ENCODE measurements at places on chromosomes 12 and 14.

GRCh38 chr12:38138225-38139221 lies 178.1 kb upstream of the ALG10B start:
- DNase-seq: peak; percentile 37

DNA sequence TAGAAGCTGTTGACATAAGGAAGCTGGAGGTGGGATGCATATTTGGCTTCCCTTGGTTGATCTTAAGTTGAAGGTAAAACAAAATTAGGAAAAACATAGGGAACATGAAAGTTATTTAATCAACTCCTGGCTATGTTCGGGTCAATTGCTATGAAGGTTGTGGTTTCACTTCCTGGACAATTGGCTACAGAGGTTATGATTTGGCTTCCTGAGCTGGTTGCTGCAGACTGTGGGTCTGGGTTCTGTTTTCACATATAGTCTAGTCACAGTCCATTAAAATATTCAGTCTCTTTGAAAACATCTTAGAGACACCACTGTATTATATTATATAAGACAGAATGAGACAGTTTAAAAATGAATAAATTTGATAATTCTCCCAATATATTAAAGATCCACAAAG lies 895.2 kb upstream of the USP15 start:
- no peak for DNase-seq

DNA sequence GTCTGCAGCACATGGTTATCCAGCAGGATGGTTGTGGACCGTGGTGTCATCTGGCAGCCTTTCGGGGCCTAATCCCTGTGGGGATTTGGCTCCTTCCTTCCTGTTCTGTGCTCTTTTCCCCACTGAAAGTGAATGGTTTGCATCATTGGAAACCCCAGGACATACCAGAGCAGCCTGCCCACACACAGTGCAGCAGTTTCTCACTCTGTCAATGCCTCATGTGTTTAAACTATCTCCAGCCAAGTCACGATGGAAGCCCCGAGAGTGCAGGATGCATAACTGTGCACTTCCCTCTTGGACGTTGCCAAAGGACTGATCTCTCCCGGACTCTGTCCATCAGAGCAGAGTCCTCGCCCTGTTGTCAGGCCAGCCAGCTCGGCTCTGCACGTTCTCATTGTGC lies 29.0 kb upstream of the AMN start:
- peak; percentile 68 for DNase-seq

DNA sequence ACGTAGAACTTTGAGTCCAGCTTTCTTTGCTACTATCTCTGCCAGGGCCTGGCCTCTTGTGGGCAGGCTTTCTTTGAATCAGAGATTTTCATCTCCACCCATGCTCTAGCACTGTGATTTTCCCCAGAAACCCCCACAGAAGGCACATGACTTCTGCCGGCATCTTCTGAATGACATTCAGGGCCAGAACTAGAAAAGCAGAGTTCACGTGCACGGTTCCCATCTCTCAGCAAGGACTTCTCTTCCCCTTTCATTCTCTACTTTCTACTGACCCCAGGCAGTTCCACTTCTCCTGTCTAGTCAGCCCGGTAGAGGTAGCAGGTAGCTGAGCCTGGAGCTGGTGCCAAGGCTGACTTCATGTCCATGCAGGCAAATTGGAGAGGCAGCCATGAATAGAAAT lies 26.9 kb downstream of the BATF start:
- DNase-seq: peak; percentile 14

- DNase-seq: no peak
Measured at GRCh38 chr12:24808651-24809050, 140.2 kb downstream of the BCAT1 start.

- DNase-seq: no peak
Measured at GRCh38 chr12:77113971-77114370, 48.6 kb upstream of the E2F7 start.

- no peak for DNase-seq
Measured at GRCh38 chr14:61460718-61461611, 139.6 kb downstream of the PRKCH start.

DNA sequence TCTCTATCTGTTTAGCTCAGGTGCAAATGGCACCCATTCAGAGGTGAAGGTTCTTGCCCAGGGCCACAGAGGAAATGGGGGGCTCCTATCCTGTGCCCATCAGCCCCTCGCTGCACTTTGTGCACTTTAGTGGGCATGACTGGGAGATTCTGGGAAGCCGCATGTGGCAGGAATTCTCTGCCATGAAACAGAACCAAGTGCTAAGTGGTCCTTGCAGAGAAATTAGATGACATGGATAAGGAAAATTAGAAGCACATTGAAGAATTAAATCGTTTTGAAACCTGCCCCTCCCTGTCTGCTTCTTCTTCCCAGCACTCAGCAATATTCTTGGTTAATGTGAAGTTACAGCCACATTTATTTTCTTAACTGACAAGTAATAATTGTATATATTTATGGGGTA lies 185.2 kb upstream of the RTL1 start:
- no peak for DNase-seq

GRCh38 chr14:99860219-99860618 lies 67.0 kb downstream of the EML1 start:
- no peak for DNase-seq

DNA sequence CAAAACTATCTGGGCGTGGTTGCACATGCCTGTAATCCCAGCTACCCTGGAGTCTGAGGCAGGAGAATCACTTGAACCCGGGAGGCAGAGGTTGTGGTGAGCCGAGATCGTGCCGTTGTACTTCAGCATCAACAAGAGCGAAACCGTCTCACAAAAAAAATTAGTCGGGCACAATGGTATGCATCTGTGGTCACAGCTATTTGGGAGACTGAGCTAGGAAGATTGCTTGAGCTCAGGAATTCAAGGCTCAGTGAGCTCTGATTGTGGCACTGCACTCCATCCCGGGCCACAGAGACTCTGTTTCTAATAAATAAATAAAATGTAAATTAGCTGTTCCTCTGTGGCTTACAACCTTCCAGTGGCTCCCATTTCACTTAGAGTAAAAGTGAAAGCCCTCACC lies 28.0 kb downstream of the RCOR1 start:
- no peak for DNase-seq

DNA sequence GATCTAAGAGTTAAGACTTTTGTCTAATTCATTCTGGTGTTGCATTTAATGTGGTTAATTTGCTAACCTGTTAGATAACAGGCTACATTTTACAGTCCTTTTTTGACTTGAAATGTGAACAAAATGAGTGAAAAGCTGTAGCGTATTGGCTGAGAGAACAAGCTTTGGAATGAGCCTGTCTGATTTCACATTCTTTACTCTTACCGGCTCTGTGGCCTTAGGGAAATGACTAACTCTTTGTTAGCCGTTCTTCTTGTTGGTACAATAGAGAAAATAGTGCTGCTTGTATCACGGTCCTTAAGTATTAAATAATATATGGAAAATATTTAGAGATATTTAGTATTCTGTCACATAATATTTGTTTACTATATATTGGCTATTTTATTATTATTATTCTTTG lies 1.9 kb downstream of the MNAT1 start:
- no peak for DNase-seq

DNA sequence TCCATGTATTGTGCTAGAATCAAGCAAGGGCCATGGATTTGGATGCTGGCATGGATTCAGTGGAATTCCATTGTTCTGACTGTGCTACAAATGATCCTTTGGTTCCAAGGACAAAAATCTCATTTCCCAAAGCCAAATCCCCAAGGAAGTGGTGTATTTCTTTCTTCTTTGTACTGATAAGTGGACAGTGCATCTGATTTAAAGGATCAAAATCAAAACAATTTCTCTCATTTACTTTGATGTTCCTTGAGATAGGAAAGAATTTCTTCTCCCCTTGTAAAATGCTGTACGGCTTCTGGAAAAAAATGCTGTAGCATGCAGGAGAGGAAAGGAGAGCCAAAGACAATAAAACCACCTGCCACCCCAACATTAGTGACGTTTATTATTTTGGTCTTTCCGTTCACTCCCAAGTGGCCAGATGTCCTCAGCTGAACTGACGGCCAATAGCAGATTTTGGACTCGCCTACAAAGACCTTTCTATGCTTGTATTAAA lies 185.7 kb downstream of the PRKD1 start:
- no peak for DNase-seq

DNA sequence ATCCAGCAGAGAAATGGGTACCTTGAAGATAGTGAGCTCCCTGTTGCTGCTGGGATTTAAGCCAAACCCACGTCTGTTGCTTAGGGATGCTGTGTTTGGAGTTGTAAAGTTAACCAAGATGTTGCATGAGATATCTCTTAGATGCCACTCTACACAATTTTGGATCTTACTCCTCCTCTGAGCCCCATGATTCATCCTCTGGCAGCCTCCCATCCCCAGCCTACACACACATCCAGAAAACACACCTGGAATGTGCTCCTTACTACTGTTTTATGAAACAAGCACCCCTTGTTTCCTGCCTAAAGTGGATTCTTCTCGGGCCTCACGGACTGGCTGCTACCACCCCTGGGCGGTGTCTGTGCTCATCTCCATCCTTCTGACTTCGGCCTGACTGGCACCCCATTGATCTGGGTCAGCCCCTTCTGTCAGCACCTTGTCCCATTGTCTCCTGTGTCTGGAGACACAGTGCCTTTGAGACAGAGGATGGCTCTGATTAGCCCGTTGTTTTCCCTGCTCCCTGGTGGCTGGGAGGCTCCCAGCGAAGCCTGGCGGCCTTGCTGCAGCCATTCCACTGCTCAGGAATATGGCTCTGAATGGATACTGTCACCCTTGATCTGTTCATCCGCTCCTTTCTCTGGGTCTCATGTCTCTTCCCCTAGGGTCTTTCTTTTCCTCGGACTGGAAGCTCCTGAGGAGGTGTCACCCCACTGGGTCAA lies 24.3 kb downstream of the TSPAN9 start:
- DNase-seq: no peak

GRCh38 chr12:58919231-58920101 lies 838 bp downstream of the LRIG3 start:
- DNase-seq: no peak

DNA sequence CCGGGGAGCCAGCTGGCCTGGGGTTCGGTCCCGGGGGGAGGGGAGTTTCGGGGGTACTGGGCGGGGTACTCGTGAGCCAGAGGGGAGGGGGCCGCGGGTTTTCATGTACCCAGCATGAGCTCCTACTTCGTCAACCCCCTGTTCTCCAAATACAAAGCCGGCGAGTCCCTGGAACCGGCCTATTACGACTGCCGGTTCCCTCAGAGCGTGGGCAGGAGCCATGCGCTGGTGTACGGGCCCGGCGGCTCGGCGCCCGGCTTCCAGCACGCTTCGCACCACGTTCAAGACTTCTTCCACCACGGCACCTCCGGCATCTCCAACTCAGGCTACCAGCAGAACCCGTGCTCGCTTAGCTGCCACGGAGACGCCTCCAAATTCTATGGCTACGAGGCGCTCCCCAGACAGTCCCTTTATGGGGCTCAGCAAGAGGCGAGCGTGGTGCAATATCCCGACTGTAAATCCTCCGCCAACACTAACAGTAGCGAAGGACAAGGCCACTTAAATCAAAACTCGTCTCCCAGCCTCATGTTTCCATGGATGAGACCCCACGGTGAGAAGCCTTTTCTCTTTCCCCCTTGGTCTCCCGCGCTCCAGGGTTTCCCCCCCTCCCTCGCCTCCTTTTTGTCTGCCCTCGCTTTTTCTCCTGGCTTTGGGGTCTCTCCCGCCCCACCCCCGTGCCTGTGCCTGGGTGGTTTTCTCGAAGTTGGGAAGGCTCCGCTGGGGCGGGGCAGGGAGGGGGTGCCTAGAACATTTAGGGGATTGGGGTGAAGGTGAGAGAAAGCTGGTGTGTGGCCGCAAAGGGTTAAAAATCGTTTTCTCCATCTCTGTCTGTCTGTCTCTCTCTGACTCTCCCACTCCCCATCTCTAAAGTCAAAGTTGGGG lies 627 bp downstream of the HOXC8 start:
- DNase-seq: peak; percentile 8

GRCh38 chr14:85549697-85550096 lies 19.8 kb downstream of the FLRT2 start:
- DNase-seq: no peak

DNA sequence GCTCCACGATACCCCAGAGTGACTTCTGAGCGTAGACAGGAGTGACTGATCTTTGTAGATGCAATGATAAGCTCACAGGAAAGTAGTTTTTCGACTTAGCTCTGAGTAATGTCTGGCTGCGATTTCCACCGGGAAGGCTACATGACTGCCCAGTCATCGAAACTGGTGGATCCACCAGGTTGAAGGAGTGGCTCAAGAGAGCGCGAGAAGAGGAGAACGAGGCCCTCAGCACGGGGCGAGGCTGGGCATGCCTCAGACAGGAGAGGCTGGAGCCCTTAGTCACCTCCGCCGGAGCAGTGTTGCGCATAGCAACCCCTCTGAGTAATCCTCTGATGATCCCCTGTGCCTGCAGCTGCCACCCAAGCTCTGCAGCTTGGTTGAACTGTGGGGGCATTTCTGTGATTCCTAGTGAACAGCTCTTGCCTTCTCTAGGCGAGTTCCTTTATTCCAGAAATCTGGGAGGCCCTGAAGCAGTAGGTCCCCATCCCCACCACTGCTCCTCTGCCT lies 25.6 kb downstream of the ELK3 start:
- peak; percentile 26 for DNase-seq

GRCh38 chr12:44015333-44015941 lies 179.6 kb downstream of the TMEM117 start:
- DNase-seq: peak; percentile 31

DNA sequence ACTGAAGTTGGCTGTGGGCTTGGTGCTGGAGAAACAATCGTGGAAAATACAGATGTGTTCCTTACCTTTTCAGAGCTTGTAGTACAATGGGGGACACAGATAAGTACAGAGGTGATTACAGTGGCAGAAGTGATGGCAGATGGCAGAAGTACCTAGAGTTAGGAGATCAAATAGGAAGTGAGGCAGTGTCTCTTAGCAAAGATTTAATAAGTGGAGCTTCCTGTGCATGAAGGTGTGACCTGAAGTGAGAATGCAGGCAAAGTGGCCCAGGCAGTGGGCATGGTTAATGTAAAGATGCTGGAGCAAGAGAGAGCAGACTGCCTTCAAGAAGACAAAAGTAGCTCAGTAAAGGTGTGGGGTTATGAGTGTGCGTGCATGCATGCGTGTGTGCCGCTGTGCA lies 16.0 kb downstream of the LRRK2 start:
- DNase-seq: no peak

GRCh38 chr14:60926002-60926401 lies 54.9 kb downstream of the TRMT5 start:
- no peak for DNase-seq

DNA sequence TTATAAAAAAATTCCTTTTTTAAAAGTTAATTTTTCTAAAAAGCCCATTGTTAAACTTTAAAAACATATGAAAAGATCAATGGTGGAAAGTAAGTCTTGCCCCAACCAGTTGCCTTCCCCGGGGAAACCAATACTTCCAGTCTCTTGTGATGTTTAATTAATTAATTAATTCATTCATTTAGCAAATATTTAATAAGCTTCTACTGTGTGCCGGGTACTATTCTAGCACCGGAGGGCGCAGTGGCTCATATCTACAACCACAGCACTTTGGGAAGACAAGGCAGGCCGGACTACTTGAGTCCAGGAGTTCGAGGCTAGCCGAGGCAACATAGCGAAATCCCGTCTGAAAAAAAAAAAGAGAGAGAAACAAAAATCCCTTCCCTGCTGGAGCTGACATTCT lies 87.4 kb downstream of the HECTD4 start:
- DNase-seq: no peak

DNA sequence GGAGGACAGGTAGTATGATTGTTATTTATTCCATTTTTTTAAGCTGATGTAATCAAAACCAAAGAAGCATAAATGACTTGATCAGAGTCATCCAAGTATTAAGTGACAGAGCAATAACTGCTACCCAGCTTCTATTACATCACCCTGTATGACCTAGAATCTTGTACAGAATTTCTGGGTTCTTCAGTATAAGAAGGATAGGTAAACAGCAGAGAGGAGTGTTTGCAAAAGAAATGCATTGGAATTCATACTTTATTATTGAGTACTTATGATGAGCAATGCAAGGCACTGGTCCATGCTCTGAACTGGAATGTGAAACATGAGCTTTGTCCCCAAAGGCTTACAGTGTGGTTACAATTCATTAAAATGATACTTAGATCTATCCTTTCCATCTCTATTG lies 916.8 kb downstream of the DIO2 start:
- no peak for DNase-seq

All from MV-4-11 (cell line).